ENCODE measurements at places on chromosomes 12 and 14.

GRCh38 chr12:80943338-80943737 lies 5.6 kb upstream of the LIN7A start:
- no peak for DNase-seq

DNA sequence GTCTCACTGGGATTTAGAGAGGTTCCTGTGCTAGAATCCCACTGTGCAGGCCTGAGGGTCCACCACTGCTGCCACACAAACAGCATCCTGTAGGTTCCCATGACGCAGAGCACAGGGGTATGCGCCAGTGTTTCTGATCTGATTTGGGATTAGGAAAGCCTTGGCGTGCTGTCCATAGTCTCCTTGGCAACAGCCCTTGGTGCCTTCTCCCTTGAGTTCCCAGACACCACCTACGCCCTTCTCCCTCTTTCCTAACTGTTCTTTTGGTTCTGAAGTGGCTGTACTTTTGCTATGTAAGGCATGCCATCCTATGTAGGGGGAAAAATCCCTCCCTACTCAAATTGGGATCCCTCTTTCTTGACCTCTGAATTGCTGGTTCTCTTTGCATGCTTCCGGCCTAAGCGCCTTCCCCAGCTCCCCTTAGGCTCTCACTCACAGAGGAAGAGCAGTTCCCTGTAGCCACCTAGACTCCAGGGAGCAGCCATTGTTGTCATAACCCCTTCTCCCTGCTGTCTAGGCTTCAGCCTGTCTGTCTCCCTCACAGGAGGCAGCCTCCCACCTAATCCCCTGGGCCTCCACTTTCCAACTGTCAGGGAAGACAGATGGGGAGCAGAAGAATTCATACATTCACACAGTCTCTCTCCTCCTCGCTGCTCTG lies 14.8 kb upstream of the RIC8B start:
- DNase-seq: no peak

GRCh38 chr12:94495445-94496115 lies 35.9 kb upstream of the CEP83 start:
- no peak for DNase-seq

- no peak for DNase-seq
Measured at GRCh38 chr14:40345334-40345733, 913.1 kb upstream of the FBXO33 start.

DNA sequence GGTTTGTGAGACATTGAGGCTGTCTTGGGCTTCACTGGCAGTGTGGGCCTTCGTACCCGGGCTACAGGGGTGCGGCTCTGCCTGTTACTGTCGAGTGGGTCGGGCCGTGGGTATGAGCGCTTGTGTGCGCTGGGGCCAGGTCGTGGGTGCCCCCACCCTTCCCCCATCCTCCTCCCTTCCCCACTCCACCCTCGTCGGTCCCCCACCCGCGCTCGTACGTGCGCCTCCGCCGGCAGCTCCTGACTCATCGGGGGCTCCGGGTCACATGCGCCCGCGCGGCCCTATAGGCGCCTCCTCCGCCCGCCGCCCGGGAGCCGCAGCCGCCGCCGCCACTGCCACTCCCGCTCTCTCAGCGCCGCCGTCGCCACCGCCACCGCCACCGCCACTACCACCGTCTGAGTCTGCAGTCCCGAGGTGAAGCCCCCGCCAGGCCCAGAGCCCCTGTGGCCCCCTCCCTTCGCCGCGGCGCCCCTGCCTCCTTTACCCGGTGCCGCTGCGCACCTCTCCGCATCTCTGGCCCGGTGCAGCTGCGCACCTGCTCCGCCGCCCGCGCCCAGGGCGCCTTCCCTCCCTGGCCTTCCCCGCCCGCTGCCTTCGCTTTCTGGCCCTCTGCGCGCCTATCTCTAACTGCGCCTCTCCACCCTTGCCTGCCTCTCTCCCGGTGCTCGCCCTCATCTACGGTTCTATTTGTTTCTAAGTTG lies at the start of gene ENO2:
Gene ENO2 (plus strand): TSS at position 335 of the 701 bp plus-strand sequence. CDS start 1,253 bp downstream, outside the sequence.
- DNase-seq: peak; percentile 53

DNA sequence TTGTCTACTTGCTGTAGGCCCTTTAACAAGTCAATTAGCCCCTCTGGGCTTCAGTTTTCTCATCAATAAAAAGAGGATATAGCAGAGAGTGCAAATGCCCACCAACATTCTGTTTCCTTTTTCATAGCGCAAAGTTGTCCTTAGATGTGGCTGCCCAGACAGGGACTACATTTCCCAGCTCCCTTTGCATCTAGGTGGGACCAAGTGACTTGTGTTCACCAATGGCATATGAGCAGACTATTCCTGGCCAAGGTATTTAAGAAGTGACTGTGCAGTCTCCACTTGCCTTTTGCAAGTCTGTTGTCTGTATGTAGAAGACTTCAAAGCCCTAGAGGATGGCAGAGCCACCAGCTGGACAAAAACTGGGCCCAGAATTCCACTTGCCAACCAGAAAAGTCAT lies 59.7 kb downstream of the DAO start:
- DNase-seq: no peak

GRCh38 chr12:109631302-109631701 lies 57.7 kb downstream of the MVK start:
- no peak for DNase-seq

- no peak for DNase-seq
Measured at GRCh38 chr12:31527083-31527482, 63.9 kb downstream of the DENND5B start.

GRCh38 chr12:46786774-46787173 lies 39.0 kb downstream of the SLC38A4 start:
- no peak for DNase-seq

GRCh38 chr14:61567838-61568571 lies 127.3 kb upstream of the HIF1A start:
- no peak for DNase-seq

DNA sequence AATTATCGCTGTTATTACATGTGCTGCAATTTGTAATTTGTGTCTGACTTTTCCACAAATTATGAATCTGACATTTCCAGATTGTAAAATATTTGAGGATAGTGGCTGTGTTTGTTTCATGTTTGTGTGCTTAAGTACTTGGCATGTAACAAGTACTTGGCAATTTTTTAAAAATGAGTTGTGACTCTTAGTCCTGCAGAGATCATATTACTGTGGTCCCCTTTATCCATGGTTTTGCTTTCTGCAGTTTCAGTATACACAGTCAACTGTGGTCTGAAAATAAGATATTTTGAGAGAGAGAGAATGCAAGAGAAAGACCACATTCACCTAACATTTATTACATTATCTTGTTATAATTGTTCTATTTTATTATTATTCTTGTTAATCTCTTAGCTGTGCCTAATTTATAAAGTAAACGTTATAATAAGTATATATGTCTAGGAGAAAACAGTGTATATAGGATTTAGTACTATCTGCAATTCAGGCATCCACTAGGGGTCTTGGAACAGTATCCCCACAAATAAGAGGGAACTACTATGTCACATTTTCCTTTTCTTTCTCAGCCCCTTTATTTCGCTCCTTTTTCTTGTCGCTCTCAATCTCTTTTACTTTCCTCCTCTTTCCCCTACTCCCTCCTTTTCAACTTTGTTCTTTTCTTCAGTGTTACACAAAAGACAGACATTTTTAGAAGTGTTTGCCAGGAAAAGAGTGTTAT lies 176.1 kb downstream of the FUT8 start:
- no peak for DNase-seq

GRCh38 chr12:131721548-131721947 lies 10.7 kb downstream of the SFSWAP start:
- DNase-seq: no peak

DNA sequence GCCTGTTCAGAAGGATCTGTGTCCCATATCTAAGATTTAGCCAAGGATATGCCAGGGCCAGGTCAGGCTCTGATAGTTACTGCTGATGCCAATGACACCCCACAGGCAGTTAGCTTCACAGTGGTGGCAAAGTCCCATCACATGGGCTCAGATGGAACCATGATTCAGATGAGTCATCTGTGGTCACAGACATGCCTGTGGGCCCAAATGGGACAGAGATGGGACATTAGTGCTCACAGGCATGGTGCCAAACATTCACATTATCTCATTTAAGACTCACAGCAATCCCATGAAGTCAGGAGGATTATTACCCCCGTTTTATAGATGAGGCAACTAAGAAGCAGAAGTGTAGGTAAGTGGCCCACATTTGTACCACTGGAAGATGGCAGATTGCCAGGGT lies 207.8 kb downstream of the DPF3 start:
- DNase-seq: no peak

DNA sequence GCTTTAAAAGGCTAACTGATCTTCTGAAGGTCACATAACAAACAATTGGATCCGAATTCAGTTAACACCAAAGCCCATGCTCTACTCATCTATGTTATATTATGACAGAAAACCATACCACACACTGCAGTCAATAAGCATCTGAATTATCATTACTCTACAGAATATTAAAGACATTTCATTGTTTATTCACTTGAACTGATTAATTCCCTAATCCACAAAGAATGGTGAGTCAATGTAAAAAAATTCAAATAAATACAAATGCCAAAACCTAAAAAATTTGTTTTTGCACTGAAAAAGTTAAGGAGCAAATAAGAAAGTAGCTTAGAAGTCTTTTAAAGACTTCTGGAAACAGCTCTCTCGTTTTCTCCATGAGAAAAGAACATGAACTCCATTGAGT lies 13.7 kb downstream of the NID2 start:
- DNase-seq: no peak

- no peak for DNase-seq
Measured at GRCh38 chr12:4174417-4174816, 99.1 kb upstream of the CCND2 start.

DNA sequence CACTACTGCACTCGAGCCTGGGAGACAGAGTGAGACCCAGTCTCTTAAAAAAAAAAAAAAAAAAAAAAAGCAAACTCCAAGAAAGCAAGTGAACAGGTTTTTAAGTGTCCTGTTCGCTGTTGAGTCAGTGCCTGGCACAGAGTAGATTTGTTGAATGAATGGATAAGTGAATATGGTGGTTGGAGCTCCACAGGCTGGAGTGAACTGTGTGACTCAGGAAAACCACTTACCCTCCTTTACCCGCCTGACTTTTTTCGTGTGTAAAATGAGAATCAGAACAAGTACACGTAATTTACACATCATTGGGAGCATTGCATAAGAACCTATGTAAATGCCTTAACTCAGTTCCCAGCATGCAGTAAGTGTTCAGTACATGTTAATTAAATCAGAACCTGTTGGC lies 24.0 kb upstream of the ESRRB start:
- DNase-seq: no peak

- DNase-seq: no peak
Measured at GRCh38 chr12:132210223-132211055, 66.2 kb downstream of the NOC4L start.

- no peak for DNase-seq
Measured at GRCh38 chr14:102662636-102663430, 70.4 kb downstream of the RCOR1 start.

DNA sequence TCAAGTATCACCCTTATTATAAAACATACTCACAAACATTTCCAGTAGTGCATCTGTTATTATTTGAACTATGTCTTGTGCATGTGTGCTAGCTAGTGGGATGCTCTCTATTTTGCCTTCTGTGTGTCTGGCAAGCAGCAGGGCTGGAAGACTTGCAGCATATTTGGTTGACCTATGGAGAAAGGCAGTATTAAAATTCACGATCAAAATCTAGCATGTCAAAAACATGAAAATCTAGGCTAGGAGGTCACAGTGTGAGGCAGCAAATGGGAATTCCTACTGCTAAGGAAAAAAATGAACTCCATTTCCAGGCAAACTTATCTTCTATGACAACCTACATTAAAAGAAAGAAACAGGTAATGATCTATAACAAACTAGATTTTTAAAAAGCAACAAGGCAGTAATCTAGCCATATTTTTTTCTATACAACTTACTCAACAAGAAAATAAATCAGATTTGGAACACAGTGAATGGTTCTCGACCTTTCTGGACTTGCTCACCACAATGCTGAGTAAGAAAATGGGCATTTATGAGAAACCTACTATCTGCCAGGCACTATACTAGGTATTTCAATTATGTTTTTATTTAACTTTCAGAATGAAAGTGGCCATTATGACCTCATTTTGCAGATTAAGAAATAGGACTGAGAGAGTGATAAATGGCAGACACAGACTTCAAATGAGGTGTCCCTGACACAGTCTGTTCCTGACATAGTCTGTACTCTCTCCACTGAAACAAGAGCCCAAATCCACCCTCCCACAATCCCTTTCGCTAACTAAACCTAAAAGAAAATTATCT lies 96.8 kb downstream of the TXNDC16 start:
- no peak for DNase-seq

DNA sequence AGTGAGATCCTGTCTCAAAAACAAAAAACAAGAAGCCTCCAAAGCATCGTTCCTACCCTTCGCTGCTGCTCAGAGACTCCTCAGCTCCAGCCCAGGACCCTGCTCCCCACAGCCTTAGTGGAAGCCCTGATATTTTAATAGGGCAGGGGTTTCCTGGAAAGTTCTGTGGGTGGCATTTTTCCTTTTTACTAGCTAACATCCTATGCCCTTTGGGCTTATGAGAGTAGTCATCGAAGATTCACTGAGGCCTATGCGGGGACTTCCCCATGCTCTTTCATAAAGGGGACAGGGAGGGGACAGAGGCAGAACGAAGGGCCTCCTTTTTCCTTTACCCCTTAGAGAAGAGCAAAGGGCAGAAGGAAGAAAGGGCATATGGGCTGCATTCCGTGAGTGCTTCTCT lies 8.3 kb downstream of the LAG3 start:
- DNase-seq: no peak

DNA sequence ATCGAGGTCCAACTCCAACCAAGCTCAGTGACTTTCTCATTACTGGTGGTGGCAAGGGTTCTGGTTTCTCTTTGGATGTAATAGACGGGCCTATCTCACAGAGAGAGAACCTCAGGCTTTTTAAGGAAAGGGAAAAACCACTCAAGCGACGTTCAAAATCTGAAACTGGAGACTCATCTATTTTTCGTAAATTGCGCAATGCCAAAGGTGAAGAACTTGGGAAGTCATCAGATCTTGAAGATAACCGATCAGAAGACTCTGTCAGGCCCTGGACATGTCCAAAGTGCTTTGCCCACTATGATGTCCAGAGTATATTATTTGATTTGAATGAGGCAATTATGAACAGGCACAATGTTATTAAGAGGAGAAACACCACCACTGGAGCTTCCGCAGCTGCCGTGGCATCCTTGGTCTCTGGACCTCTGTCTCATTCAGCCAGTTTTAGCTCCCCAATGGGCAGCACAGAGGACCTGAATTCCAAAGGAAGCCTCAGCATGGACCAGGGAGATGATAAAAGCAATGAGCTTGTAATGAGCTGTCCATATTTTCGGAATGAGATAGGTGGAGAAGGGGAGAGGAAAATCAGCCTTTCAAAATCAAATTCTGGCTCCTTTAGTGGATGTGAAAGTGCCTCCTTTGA lies 343.5 kb upstream of the RGS6 start:
- no peak for DNase-seq

DNA sequence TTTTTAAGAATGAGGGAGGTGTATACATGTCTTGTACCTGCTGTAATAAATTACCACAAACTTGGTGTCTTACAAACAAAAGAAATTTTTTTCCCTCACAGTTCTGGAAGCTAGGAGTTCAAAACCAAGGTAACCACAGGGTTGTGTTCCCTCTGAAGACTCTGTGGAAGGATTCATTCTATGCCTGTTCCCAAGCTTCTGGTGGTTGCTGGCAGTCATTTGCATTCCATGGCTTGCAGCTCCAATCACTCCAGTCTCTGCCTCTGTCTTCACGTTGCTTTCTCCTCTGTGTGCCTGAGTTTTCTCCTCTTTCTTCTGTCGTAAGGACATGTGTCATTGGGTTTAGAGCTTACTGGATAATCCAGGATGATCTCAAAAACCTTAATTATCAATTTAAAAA lies 15.4 kb upstream of the ZNF641 start:
- DNase-seq: no peak

GRCh38 chr14:32601069-32601468 lies 272.0 kb downstream of the AKAP6 start:
- DNase-seq: no peak
